KBM-7 (cell line): ENCODE measurements at places on chromosomes 11 and 22.

DNA sequence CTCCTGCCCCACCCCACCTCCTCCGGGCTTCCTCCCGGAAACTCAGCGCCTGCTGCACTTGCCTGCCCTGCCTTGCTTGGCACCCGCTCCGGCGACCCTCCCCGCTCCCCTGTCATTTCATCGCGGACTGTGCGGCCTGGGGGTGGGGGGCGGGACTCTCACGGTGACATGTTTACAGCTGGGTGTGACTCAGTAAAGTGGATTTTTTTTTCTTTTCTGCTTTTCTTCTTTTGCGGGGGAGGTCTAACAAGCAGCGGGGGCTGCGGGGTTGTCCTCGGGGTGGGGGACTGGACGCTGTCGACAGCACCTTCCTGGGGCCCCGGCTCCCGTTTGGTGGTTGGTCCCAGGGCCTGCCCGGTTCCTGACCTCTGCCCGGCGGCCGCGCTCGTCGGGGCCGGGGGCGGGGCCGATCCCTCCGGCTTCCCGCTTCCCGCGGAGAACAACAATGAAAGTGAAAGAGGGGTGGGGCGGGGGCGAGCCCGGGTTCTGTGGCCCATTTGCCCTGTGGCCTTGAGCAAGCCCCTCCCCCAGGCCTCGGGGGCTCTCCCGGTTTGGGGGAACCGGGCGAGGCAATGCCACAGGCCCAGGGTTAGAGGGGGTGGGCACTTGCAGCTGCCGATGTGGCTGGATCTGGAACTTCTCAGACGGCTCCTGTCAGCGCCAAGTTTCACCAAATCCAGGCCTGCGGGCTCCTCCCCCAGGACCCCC lies 975 bp upstream of the MDK start:
- peak; percentile 58 for DNase-seq

- no peak for DNase-seq
These were observed 34.4 kb downstream of the FBXO7 start for GRCh38 chr22:32509045-32509444.

DNA sequence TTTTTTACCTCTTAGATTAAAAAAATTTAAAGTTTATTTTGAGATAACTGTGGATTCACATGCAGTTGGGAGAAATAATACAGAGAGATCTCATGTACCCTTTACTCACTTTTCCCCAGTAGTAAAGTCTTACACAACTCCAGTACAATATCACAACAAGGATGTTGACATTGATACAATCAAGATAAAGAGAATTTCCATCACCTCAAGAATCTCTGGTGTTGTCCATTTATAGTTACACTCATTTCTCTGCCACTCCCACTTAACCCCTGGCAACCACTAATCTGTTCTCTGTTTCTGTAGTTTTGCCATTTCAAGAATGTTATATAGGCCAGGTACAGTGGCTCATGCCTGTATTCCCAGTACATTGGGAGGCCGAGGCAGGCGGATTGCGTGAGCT lies 10.5 kb upstream of the ZBED5 start:
- DNase-seq, result no peak

- DNase-seq, result no peak
These were observed 12.0 kb upstream of the PAX6 start for GRCh38 chr11:31822927-31823643.

DNA sequence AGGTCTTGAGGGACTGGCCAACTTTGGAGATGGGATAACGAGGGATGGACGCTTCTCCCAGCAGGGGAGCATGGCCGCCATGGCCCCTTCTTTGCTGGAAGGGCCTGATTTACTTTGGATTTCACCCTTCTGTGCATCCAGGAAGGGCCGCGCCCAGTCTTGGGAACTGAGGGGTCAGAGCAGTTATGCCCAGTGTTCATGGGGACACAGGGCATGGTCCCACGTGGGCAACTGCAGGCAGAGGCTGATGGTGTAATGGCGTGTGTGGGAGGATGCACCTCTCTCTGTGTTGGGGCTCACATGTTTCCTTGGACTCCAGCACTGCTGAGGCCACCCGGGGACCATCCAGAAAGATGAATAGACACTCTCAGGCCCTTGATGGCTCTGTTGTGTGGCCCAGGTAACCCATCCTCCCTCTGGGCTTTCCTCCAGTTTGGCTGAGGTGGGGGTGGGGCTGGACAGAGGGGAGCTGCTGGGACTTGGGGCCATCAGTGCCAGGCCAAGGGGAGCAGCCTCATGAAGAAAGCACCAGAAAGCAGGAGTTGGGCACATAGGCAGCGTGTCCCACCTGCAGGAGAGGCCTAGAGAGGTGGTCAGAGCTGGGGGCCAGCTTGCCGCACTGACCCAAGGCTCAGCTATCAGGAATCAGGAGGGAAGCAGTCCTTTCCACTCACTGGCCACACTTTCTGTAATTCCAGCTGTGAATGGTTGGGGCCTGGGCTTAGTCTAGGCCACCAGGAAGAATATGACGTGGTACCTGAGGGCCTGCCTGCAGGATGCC lies 1033.9 kb downstream of the TBC1D22A start:
- DNase-seq, result no peak

DNA sequence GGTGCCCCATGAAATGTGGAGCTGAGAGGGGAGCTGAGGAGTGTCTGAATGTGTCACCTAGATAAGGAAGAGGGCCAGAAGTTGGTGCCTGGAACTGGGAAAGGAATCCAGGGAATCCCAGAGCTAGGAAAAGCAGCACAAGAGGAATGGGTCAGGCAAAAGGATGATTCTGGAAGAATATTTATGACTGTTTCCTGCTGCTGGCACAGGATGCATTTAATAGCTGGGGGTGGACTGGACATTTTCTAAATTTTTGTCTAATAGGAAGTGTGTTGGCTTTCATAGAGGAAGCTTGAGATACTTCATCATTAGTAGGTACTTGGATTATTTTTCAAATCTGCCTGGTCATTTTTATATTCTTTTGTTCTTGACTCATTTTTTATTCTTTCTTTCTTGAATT lies 17.4 kb upstream of the MRGPRX2 start:
- no peak for DNase-seq

DNA sequence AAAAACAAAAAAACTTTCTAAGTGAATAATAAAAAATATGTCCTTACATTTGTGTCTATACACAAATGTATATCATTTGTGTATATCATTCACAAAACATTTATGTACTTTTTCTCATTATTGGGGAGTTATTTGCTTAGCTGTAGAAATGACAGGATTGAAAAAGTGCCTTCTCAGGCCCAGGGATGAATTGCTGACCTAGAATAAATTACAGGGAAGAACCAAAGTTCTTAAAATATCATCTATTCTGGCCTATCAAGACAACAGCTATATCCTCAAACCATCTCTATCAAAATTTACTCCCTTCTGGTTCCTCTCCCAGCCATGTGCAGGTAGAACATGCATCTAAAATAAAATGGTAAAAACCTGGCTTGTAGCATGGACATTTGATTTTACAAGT lies 1.9 kb upstream of the RAB6A start:
- no peak for DNase-seq

- DNase-seq, result no peak
These were observed 84.5 kb downstream of the BCR start for GRCh38 chr22:23264610-23265367.

DNA sequence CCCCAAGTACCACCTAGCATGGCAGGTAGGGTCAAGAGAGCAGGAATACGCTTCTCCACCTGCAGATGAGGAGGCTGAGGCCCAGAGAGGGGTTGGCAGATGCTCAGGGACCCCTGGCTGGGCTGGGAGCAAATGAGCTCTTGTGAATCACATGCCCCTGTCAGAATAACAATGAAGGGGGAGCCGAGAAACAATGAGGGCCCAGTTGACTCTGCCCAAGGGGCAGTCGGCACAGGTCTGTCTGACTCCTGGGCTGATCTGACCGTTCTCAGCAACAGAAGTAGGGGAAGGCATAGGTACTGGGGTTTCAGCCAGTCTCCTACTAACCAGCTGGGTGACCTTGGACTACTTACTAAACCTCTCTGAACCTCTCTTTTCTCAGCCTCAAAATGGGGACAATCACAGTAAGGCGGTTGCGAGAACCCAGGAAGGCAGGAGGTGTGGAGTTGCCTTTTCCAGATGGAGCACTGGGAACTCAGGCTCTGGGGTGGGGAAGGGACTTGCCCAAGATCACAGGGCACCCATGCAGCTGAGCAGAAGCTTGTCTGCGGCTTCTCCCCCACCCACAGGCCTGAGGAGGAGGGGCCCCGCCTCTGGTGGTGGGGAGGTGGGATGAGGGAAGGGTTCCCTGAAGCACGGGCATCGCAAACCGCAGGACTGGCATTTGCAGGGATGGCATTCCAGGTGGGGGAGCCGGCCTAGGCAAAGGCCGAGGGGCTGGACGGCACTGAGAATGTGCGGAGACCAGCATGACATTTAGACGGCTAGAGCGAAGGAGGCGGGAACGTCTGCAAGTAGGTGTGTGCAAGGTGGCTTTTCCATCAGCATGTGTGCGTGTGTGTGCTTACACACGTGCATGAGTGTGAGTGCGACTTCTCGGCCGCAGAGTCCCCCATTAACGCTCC lies 163.0 kb downstream of the MN1 start:
- no peak for DNase-seq

- no peak for DNase-seq
These were observed 15.1 kb downstream of the RHOG start for GRCh38 chr11:3825473-3826154.

GRCh38 chr22:23742505-23743264 lies 8.2 kb downstream of the ZNF70 start:
- no peak for DNase-seq

DNA sequence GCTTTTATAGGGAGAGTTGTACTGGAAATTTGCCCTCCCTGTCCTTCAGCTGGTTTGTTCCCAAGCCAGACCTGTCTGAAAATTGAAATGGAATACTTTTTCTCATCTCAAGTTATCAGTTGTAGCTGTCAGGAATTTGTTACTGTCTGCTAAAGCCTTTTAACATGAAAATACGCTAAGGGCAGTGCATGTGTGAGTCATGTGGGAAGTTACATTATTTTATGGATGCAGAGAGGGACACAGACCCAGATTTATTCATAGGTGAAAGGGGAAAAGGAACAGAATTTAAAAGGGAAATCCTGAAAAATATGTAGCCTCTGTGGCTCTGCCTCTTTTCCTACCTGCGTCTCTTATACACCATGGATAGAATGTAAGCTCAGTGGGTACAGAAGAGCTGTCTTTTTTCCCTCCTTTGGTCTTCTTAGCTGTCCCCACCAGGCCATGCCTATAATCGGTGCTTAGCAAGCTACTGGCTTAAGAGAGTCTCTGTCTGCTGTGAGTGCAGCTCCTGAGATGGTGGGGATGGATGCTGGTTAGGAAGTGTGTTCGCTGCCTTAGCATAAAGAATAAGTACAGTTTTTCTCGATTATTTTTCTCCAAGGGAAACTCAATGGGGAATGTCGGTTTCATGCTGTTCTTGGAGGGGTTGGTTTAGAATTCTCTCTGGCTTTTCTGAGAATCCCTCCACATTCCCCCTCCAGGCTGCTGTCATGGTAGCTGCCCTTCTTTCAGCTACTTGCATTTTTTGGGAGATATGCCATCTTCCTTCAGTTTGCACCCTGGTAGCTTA lies 166.8 kb downstream of the TEAD1 start:
- DNase-seq, result no peak

DNA sequence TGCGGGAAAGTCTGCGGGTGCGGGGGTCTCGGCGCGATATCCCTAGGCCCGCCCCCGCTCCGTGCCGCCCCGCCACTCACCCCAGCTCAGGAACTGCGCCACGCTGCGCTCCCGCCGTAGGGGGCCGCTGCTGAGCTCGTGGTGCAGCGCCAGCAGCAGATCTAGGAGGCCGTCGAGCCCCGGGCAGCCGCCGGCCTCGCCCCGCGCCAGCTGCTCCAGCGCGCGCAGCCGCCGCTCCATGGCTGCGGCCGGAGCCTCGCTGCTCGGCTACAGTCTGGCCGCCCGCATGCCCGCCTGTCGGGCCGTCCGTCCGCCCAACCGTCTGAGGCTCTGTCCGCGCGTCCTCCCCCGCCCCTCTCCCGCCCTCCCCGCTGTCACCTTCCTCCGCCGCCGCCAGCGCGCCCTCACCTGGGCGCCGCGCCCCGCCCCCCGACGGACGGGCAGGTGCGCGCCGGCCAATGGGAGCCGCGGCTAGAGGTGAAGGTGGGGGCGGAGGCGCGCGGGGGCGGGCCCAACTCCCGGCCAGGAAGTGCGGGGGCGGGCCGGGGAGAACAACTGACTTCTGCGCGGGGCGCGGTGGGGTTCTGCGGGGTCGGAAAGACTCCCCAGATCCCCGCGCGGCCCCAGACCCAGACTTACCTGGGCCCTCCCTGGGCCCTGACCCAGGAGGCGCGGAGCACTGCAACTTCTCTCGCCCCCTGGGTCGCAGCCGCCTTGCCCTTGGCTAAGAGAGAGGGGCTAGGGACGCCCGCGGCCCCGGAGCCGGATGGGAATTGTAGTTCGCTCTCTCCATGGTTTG lies at the start of gene CDC42BPG:
CDC42BPG (minus strand) TSS at position 324 of the 799 bp plus-strand sequence; CDS start at position 240, 84 bp downstream.
- peak; percentile 62 for DNase-seq

DNA sequence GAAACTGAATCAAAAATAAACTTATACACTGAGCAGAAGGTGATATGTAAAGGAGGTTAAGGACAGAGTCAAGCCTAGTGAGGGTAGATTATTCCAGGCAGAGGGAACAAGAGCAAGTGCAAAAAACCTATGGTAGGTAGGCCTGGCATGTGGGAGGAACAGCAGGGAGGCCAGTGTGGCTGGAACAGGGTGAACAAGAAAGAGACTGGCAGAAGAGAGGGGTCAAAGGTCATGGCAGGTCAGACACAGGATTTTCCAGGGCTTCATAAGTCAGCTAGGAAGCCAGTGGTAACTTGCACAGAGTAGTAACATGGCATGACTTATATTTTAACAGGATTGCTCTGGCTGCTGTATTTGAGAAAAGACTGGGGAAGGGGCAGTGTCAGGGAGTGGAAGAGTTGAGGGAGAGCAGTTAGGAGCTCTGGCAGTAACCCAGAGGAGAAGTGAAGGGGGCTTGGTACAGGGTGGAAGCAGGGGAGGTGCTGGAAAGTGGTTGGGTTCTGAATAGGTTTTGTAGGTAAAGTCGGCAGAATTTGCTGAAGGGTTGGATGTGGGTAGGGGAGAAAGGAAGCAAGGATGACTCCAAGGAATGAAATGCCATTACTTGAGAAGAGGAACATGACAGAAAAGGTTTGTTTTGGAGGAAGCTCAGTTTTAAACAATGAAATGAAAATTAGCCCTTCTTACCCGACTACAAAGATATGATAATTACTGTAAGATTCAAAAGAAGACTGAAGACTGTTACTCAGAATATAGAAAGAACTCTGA lies 86.2 kb downstream of the ZNRF3 start:
- no peak for DNase-seq

- no peak for DNase-seq
These were observed 39.0 kb downstream of the BMAL1 start for GRCh38 chr11:13316528-13316961.

GRCh38 chr11:130604606-130605005 lies 156.2 kb downstream of the ADAMTS15 start:
- DNase-seq, result no peak

DNA sequence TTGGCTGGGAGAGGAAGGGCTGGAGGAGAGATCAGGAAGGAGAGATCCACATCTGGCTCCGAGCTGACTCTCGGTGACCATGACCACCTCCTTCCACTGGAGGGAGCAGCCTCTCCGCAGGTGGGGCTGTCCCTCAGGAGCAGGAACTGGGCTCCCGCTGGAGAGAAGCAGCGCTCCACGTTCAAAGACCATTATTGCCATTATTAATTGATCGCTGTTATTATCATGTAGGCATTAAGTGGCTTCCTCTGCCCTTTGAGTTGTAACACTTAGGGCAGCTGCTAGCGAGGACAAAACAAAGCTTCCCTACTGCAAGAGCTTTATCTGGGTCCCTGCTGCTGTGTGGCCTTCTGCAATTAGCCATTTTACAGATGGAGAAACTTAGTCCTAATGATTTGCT lies 251.9 kb downstream of the ST3GAL4 start:
- peak; percentile 60 for DNase-seq
